Forelimb muscle (tissue), 1 donor: ENCODE measurements at places on chromosomes 12 and 14.
A peak's percentile ranks its signal among the peaks of the same experiment; 100 is the strongest.

DNA sequence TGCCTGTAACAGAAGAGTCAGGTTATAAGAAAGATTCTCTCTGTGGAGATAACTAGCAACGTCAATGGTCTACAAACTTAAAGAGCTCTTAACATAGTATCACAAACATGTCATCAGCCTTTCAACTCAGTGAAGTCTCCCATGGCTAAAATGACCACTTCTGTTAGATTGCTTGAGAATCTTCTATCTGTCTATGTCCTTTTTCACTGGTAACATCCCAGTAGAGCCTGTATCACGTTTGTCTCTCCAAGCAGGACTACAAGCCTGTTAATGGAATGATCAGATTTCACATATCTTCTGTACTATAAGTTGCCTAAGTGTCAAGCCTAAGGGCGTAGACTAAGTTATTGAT, 50.7 kb downstream of the SLC2A13 start:
- DNase-seq = no peak

DNA sequence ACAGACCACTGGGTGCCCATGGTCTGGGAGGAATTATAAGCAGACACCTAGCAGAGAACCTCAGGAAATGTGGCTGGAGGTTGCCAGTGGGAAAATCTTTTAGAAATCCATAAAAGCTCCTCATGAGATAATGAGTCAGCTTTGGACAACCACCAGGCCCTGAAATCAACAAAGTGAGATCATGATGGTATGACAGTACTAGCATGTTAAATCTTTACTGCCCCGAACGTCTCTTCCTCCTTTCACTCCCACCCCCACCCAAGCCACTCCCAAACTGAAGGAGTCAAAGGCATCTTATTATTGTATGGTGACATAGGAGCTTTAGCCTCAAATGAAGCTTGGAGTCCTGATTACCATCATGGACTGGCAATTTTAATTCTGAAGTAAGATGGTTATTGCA, 240.0 kb downstream of the DIO2 start:
- no peak for DNase-seq

- DNase-seq = no peak
Measured at GRCh38 chr12:16063726-16064125, 152.6 kb downstream of the DERA start.

- no peak for DNase-seq
Measured at GRCh38 chr14:64691376-64691775, 12.8 kb upstream of the PLEKHG3 start.

DNA sequence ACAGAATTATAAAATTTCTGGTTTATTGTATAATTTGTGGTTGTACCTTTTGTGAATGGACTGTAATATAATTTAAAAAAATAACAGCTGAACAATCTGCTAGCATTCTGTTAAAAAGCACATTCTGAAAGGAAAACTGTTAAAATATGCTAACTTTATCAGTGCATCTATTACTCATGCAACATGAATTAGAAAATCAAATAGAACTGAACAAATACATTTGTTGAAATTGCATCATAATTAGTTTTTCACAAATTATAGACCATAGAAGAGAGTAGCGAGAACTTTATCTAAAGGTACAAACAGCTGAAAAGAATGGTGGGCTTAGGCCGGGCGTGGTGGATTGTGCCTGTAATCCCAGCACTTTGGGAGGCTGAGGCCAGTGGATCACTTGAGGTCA, 33.0 kb downstream of the PTPN21 start:
- no peak for DNase-seq

- no peak for DNase-seq
Measured at GRCh38 chr14:84361476-84361875, 1168.5 kb upstream of the FLRT2 start.

- peak; percentile 72 for DNase-seq
Measured at GRCh38 chr14:74608959-74609611, 3.0 kb downstream of the LTBP2 start.

DNA sequence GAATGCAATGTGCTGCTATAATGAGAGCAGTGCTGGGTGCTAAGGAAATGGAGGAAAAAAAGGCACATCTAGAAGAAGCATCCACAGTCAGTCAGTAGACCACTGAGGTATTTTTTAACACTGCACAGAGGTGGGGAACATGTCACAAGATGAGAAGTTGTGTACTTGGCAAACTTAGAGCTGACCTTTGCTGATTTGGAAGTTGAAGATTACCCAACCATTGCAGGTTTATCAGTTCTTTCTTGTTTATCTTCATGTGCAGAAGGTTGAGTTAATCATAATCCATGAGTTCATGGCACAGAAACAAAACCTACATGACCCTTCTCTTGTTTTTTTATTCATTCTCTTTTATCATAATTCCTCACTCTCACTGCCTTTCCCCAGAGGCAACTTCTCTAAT, 3.2 kb upstream of the PAH start:
- DNase-seq = no peak

GRCh38 chr12:62866451-62867082, 68.4 kb downstream of the PPM1H start:
- no peak for DNase-seq
